CD4-positive, alpha-beta memory T cell (primary cell): ENCODE measurements at places on chromosomes 6 and 20.

- no peak for DNase-seq
Observed at GRCh38 chr20:18805881-18806280, 7.7 kb upstream of the SCP2D1 start.

GRCh38 chr6:22892452-22892851, 323.1 kb downstream of the HDGFL1 start:
- no peak for DNase-seq

DNA sequence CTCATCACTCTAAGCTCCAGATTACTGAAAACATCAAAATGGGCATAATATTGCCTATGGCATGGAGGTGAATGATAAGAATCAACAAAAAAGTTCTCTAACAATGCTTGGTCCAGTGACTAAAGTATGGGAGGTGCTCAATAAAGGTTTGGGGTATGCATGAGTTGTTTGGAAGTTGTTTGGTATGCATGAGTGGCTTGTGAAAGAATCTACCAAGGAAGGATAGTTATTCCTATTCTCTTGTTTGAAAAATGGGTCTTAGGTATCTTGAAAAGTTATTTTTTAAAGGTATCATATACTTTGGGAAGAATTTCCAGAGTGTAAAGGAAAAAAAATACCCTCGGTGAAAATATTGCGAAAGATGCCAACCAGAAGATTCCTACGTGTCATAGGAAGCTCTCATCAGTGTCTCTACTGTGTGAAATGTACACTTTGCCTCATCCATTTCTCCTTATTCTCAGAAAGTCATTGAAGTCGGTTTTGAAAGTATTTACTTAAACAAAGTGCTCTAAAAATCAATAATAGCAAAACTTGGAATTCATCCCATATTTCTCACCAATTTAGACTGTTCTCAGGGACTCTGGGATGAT, 449.8 kb downstream of the ADGRB3 start:
- no peak for DNase-seq

GRCh38 chr6:48200869-48201390, 89.9 kb upstream of the PTCHD4 start:
- no peak for DNase-seq

- DNase-seq = no peak
Observed at GRCh38 chr6:51654647-51655046, 432.8 kb downstream of the PKHD1 start.

DNA sequence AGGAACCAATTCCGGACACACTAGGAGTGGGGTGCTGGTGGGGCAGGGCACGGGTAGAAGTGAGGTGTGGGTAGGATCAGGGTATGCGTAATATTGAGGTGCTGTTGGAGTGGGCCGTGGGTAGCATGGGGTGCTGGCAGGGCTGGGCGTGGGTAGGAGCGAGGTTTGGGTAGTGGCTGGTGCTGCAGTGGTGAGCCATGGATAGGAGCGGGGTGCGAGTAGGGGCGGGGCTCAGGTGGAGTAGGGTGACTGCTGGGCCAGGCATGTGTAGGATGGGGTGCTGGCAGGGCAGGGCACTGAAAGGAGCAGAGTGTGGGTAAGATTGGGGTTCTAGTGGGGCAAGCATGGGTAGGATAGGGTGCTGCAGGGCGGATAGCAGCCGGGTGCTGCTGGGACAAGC, 114.2 kb upstream of the DUSP22 start:
- DNase-seq = no peak
